ENCODE measurements at places on chromosomes 3 and 15.

- no peak for DNase-seq
These were observed 284.5 kb downstream of the ZNF385D start for GRCh38 chr3:21466476-21466875.

GRCh38 chr3:153087595-153088566 lies 74.1 kb upstream of the RAP2B start:
- DNase-seq: no peak

DNA sequence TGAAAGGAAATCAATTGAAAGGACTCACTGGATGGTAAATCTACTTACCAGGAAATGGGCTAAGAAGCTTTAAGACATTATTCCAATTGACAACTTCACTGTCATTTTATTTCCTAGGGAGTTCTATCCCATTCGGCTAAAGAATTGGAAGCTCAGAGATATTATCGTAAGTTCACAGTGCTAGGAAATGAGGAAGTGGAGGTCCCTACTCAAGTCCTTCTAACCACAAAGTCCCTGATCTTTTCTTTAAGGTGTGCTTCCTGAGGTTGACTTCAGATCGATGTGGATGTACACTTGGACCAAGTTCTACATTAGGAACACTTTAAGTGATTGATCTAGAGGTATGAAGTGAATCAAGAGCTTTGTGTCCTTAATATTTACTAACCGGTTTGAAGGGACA lies 63.6 kb downstream of the MDFIC2 start:
- DNase-seq: no peak

DNA sequence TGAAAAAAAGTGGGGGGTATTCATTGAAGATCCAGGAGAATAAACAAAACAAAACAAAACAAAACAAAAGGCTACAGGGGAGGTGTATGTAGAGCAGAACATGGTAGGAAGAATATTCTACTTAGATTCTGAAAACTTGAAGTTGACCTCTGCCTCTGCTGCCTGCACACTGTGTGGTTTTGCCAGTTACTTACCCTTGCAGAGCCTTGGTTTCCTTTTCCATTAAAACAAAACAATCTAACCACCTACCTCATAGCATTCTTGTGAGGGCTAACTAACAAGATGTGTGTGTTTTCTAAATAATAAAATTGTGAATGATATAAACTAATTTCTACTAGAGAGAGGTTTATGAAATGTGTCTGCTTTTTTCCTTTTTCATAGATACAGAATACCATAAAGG lies 423.1 kb downstream of the TIGIT start:
- DNase-seq: no peak

- DNase-seq: no peak
These were observed 13.4 kb downstream of the TRAIP start for GRCh38 chr3:49842843-49843517.
